ENCODE measurements at places on chromosomes 1 and 21. TPM values are rescaled to one million over a fixed set of nuclear protein-coding genes. Genes with fewer than 3 reads are reported as not detected.

DNA sequence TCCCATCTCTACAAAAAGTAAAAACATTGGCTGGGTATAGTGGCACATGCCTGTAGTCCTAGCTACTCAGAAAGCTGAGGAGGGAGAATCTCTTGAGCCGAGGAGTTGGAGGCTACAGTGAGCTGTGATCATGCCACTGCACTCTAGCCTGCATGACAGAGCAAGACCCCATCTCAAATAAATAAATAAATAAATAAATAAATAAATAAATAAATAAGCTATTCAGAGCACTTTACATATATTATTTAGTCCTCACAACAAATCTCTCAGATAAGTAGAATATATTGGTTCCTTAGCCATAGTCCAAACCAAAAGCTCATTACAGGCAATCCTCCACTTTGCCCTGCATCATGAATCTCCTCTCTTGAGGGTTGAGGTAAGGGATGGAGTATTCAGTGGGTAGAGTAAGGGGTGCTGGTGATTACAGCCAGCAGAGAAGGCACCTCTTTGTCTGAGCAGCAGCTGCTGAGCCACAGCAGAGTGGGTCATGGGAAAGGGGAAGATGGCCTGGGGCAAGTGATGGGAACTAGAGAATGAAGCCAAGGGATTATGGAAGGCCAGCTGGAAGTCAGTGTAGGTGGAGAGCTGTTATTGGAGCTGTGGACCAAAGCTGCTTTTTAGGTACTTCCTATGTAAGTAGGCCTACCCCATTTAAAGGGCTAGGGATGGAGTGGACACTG is 115.5 kb upstream of the ZNF644 start:
- H3K27me3 ChIP-seq: no peaks in the 10 kb centered on the region
- H3K36me3 ChIP-seq: no peaks in the 10 kb centered on the region
- DNase-seq: no peak
- no peak overlapping the region for H3K4me3 ChIP-seq

Gene PROK1
- total RNA-seq: not detected

DNA sequence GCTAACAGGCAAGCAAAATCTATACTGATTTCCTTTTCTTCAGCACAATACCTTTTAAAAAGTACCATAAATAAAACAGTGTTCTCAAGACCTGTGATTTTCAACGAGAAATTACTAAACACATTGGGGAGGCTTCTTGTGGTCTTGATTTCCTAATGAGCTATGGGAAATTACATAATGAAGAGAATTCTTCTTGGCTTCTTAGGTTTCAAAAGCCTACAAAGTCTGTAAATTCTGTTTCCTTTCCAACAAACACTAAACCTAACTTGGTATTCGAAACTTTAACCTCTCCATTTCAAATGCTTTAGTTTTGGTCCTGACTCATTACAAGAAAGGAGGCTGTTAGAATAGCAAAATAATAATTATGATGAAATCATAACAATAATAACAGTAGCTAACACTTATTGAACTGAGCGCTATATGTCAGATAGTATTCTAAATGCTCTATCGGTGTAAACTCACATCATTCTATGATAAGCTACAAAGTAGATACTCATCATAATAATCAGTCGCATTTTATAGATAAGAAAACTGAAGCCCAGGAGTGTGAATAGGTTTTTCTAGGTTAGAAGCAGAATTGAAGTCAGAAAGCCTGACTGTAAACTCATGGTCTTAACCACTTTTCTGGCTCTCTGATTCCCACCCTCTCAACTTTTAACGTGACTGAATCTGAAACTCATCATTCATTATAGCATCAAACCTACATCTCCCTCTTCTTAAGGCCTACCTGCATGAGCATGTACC is 486.7 kb downstream of the SMYD3 start:
- H3K4me1 ChIP-seq: no peaks in the 10 kb centered on the region
- no peaks in the 10 kb centered on the region for H3K27me3 ChIP-seq
- no peak overlapping the region for H3K27ac ChIP-seq
- no peak overlapping the region for H3K4me3 ChIP-seq
- DNase-seq: no peak

DNA sequence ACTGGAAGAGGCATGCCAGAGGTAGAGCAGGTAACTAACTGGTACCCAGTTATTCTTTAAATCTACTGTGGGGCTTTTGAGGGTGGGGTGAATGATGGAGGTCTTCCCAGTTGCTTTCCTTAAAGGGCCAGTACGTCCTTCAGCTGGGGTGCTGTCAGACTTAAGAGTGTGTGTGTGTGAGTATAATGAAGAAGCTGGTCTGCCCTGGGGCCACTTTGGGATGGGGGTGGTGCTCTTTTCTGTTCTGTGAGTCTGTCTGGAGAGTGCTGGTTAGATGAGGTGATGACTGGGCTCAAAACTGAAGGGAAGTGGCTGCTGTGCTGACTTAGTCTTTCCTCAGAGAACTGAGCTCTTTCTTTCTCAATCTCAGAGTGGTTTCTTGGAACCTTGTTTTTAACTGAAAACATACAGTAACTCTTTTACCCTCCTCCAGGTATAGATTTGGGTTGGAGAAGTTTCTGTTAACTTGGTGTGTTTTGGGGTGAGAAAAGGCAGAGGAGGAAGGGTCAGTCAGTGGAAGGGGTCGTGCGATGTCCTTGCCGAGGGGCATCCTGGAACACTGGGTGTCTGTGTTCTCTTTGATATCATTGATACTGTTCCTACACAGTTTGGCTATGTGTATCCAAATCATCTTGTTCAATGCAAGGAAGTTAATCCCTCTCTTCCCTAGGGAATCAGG is 746 bp downstream of the MACF1 start:
- peaks cover 27% of the 10 kb centered on the region for H3K4me1 ChIP-seq
- no peaks in the 10 kb centered on the region for H3K27me3 ChIP-seq
- peak; percentile 78 for DNase-seq
- peak overlapping the region; percentile 67 for H3K27ac ChIP-seq
- H3K4me3 ChIP-seq: peak overlapping the region; percentile 39

GRCh38 chr1:156747742-156748669 is 3.5 kb downstream of the HDGF start:
- H3K4me1 ChIP-seq: peaks cover 49% of the 10 kb centered on the region
- H3K4me3 ChIP-seq: peak overlapping the region; percentile 82
- peak overlapping the region; percentile 100 for H3K27ac ChIP-seq
- peak; percentile 44 for DNase-seq
- H3K36me3 ChIP-seq: peaks cover 73% of the 10 kb centered on the region
